ENCODE measurements at places on chromosomes 16 and 17. TPM values are rescaled to one million over a fixed set of nuclear protein-coding genes. Genes with fewer than 3 reads are reported as not detected.

The NPIPB9 gene
- 2.4 TPM for polyA plus RNA-seq

- DNase-seq = no peak
Measured at GRCh38 chr17:33370401-33370800, 77.3 kb upstream of the ASIC2 start.

The CMTM1 gene
- polyA plus RNA-seq = 7.8 TPM

- DNase-seq = no peak
Measured at GRCh38 chr17:78020717-78021108, 62.2 kb downstream of the TNRC6C start.

- DNase-seq = no peak
Measured at GRCh38 chr16:68367030-68367429, 56.2 kb downstream of the PRMT7 start.

The GNG13 gene
- not detected for polyA plus RNA-seq

DNA sequence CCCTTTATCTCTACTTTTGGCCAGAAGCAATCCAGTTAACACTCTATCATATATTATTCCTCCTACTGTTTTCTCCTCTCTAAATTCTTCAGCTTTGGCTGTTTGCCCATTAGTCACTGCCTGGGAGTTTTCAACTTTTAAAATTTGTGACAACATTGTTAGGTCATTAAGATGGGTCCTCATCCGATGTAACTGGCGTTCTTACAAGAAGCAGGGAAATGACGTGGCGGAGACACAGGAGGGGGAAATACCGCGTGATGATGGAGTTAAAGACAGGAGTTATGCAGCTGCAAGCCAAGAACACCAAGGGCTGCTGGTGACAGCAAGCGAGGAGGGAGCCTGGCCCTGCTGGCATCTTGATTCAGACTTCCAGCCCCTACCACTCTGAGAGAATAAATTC, 34.8 kb upstream of the CPHXL start:
- DNase-seq = no peak

DNA sequence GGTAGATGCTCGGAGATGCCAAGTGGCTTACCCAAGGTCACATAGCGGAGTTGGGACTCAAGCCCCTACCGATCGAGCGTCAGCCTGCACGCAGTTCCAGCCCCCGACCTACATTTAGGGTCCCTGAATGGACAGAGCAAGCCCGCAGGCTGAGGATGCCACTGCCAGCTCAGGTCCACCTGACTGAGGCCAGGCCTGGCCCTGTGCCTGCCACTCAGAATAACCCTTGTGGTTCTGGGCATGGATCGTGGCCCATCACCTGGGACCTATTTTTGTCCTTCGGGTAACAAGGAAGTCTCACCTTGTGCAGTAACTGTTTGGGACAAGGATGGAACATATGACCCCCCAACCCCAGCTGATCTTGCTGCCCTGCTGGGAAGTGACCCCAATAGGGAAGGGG, 17.1 kb downstream of the CDH16 start:
- peak; percentile 60 for DNase-seq

- no peak for DNase-seq
Measured at GRCh38 chr16:54931120-54932014, 702 bp downstream of the IRX5 start.

The SLC43A2 gene
- polyA plus RNA-seq = 25.6 TPM

DNA sequence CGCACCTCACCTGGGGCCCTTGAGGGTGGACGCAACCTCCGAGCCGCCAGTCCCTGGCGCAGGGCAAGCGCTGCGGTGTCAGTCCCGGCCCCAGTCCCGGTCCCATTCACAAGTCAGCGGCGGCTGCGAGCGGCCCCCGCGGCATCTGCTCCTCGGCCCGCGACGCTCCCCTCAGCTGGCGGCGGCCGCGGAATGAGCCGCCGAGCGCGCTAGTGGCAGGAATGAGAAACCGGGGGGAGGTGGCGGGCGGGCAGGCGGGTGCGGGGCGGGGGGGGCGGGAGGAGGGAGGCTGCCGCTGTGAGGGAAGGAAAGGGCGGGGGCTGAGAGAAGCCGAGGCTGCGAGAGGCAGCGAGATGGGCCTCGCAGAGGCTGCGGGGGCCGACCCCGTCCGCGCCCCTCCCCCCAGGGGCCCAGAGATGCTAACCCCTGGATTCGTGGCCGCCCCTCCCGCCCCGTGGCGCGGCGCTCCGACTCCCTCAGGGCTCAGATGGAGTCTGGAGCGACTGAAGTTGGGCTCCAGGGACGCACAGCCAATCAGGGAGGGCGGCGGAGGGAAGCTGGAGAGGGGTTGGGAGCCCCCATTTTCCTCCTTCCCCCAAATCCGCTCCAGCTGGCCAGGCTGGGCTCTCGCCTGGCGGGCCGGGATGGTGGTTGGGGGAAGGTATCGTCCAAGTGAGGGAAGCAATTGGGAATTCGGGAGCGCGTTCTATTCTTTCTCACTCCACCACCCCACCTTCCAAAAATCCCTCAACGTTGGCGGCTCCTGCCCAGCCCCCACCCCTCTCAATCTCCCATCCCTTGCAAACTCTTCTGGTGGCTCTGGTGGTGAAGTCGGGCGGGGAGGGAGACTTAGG, at the start of gene CDH11:
Gene CDH11, minus strand, starts transcription at position 194 of the 854 bp plus-strand sequence. CDS start 117,194 bp downstream, outside the sequence.
- peak; percentile 80 for DNase-seq

Measured in left lung (tissue), 14 donors.